SW480 (cell line): ENCODE measurements at places on chromosomes 4 and X.

GRCh38 chrX:149937871-149938426 lies 342 bp downstream of the EOLA2 start:
- DNase-seq, result no peak

GRCh38 chrX:115906276-115906675 lies 264.3 kb upstream of the AGTR2 start:
- DNase-seq, result no peak

GRCh38 chr4:173509036-173510001 lies 20.7 kb downstream of the HAND2 start:
- no peak for DNase-seq

GRCh38 chrX:35741142-35741541 lies 57.0 kb upstream of the MAGEB16 start:
- DNase-seq, result no peak

DNA sequence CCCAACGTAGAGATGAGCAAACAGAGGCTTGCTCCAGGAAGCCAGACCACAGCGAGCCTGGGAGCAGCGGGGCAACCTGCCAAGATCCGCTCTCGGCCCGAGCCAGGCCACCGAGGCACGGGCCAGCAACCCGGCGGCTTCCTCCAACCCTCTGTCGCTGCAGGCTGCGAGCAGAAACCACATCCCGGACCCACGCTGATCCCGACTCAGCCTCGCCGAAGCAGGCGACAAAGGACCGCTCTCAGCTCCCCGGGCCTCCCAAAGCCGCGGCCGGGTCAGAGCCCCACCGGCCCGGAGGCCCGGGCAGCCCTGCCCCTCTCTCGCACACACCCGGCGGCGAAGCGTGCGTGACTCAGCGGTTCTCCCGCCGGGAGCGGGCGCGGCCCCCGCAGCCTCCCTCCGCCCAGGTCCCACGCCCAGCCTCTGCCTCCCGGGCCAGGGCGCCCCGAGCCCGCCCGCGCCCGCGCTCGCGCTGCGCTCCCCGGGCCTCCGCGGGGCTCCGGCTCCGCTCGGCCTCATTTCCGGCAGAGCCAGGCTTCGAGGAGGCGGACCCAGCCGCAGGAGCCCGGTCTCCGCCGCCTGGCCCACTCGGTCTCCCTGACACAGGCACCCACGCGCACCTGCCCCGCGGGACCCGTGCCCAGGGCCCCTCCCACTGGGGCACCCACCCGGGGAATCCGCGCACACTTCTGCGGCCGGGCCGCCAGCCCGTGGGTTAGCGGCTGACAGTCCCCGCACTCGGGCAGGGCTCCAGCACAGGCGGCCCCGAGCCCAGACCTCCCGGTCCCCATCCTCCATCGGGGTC lies 1.7 kb downstream of the PPP2R2C start:
- DNase-seq, result peak; percentile 20

DNA sequence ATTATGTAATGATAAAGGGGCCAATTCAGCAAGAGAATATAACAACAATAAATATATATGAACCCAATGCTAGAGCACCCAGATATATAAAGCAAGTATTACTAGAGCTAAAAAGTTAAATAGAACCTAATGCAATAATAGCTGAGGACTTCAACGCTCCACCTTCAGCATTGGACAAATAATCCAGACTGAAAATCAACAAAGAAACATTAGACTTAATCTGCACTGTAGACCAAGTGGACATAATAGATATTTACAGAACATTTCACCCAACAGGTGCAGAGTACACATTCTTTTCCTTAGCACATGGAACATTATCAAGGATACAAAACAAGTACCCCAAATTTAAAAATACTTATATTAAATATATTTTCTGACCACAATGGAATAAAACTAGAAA lies 24.3 kb downstream of the OTC start:
- no peak for DNase-seq

DNA sequence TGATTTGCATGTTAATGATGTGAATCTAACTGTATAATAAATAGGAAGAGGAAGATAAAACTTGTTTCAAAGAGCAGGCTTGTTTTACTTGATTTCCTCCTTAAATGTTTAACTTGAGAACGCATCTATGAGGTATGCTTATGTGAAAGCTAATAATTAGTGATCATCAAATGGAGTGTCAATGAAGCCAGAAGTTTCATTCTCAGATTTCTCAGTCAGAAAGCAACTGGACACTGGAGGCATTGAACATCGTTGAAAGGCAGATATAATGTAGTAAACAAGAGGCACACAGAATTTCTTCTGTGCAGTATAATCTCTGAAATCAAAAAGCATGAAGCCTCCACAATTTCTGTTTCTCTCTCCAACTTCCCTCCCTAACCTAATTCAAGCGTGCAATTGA lies 672.9 kb downstream of the ADGRL3 start:
- DNase-seq, result no peak

GRCh38 chr4:45100956-45101818 lies 374.8 kb upstream of the GNPDA2 start:
- DNase-seq, result no peak

- DNase-seq, result no peak
These were observed 24.3 kb downstream of the AWAT2 start for GRCh38 chrX:70025464-70025863.

- DNase-seq, result no peak
These were observed at the start of gene BEX1 for GRCh38 chrX:103063918-103064434. Gene BEX1 (minus strand): TSS chrX:103064171. CDS start chrX:103063274, 897 bp downstream.

DNA sequence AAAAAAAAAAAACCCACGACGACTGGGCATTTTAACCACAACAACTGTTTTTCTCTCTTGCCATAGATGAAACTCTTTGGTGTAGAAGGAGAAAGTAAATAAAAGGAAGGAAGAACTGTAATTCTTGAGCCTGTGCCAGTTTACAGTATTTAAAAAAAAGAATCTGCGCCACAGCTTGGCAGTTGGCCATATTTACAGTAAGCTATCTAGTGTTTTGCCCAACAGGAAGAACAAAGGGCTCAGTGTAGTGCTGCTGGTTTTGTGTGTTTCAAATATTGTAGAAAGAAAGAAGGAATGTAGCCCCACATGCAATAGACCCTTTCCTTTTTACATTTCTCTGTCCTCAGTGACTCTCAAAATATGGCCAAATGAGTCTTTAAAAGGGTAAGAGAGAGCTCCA lies 66.1 kb downstream of the NR3C2 start:
- peak; percentile 43 for DNase-seq

DNA sequence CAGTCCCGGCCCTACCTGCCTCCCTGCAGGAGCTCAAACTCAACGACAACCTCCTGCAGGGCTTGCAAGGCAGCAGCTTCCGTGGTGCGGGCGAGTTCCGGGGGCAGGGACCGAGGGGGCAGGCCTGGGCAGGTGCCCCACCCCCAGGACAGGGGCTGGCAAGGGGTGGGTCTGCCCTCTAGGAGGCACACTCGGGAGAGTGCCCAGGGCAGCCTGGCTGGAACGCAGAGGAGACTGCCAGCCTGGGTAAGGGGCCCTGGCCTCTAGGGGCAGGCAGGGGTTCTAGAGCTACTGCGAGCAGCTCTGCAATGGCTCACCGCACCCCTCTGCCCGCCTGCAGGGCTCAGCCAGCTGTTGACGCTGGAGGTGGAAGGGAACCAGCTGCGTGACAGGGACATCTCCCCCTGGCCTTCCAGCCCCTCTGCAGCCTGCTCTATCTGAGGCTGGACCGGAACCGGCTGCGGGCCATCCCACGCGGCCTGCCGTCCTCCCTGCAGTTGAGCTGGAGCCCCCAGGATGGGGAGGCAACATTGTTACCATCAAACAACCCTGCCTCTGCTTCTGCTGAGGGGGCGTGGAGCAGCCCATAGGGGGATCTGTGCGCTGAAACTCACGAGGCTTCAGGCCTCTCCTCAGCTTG lies 12.1 kb upstream of the HAUS7 start:
- no peak for DNase-seq

DNA sequence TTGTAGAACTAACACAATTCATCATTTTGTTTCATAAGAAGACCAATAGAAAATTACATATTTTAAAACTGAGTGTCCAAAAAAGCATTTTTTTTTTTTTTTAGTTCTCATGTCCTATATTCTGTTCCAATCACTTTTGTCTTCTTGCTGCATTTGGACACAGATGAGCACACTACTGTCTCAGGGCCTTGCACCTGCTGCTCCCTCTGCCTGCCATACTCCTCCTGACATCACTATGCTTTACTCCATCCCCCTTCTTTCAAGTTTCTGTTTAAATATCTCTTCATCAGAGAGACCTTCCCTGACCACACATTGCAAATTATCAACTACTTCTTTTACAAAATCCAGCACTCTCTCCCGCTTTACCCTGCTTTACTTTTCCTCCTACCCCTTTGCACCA lies 230.7 kb upstream of the GK2 start:
- no peak for DNase-seq

- DNase-seq, result no peak
These were observed 104.9 kb upstream of the SOD3 start for GRCh38 chr4:24690436-24690835.

GRCh38 chr4:100240008-100240407 lies 49.7 kb upstream of the DDIT4L start:
- no peak for DNase-seq

- peak; percentile 93 for DNase-seq
These were observed 10.1 kb downstream of the DLG3 start for GRCh38 chrX:70454441-70455365.

DNA sequence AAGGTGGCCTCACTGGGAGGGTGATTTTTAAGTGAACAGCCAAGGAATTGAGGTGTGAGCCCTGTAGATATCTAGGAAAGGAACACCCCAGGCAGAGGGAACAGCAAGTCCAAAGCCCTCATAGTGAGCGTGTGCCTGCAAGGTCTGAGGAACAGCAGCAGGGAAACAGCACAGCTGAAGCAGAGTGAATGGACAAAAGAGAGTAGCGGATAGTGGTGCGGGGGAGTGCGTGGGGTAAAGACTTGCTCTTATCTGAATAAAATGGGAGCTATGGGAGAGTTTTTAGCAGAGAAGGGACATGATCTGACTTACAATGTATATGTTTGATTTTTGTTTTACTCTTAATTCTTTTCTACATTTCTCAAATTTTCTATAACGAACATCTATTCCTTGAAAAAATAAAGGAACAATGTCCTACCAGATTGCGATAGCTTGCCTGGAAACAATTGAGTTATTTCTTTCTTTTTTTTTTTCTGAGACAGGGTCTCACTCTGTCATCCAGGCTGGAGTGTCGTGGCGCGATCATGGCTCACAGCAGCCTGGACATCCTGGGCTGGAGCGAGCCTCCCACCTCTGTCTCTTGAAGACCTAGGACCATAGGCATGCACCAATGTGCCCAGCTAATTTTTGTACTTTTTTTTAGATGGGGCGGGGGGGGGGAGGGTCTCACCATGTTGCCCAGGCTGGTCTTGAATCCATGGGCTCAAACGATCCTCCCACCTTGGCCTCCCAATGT lies 19.5 kb upstream of the HADH start:
- DNase-seq, result no peak

DNA sequence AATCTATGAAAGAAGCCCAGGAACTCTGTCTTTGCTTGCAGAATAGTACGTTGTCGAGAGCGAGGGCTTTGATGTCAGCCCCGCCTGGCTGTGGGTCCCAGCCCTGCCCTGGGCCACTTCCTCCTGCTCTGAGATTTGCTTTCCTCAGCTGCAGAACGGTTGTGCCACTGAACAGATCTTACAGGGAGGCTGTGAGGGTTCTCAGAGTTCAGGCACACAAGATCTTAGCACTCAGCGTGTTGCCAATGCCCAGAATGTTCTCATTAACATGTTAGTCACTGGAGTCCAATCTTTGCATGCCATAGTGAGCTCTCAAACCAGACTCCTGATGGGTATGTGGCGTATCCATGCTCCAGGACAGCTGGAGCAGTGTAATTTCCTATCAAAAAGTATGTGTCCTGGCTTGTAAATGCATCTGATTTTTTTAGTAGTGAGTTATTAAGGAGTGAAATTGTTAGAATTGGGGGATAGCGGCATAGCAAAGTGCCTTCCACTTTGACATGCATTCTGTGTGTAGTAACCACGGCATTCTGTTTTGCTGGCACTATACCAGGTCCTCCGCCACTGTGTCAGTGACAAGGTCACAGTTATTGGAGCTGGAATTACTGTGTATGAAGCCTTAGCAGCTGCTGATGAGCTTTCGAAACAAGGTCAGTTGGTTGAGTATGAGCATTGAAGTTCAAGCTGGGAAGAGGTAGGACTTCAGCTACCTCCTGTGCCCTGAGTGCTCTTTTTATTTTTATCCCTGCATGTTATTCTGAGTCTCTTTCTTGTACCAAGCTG lies 31.6 kb downstream of the TKTL1 start:
- DNase-seq, result no peak

GRCh38 chr4:132827522-132827921 lies 321.6 kb upstream of the PCDH10 start:
- no peak for DNase-seq

DNA sequence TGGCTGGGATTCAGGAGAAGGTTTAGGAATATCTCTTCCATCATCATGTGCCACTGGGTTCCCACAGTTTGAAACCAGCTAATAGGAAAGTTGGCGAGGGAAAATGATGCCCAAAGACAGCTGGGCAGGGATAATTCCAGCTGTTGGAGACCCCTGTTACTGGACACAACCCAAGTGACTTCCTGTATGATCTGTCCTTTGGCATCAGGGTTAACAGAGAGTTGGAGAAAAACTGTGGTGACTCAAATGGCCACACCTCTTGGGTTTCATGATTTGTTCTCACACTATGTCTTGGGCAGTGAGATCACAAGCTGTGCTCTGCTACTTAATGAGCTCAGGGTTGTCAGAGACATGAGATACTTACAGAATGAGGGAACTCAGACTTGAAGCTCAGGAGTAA lies 3.8 kb downstream of the FGF16 start:
- DNase-seq, result no peak

DNA sequence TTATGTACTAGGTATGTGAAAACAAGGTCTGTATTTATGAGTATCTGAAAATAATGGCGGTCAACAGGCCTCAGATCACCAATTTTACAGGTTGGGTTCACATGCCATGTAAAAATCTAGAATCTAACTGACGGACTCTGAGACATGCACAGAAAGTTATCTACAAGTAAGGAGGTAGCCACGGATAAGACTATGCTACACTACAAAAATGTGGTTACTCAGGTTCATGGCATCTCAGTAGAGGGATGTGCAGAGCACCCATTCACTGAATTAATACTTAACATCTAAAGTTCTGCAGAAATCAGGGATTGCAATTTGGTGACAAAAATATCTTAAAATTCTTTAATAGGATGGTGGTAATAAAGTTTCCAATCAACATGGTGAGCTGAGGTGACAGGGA lies 155.9 kb downstream of the APBB2 start:
- no peak for DNase-seq
